ENCODE measurements at places on chromosomes 11 and 22.

DNA sequence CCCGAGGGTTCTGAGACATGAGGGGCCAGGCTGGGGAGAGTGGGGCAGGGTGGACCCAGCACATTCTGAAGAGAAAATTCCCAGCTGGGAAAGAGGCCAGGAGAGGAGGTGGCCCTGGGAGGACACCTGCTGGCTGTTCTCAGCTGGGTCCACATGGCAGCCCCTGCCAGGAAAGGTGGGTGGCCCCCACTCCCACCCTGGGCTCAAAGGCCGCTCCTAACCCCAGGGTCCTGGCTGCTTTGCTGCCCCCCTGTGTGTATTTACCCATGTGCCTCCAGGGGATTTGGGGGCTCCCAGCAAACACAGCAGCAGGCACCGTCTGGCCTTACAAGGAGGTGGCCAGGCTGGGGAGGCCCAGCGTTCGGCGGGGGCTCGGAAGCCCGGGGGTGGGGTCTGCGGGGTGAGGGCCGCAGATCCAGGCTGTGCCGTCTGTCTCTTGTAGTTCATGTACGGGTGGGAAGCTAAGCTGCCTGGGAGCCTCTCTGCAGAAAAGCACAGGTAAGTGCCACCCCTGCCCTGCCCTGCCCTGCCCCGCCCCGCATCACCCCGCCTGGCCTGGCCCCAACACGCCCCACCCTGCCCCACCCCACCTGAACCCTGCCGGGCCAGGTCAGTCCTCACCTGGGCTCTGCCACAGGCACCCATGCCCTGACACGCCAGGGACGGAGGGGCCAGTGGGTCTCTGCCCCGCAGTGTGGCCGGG is 10.6 kb downstream of the MUC5B start:
- peak; percentile 88 for DNase-seq

- peak; percentile 97 for DNase-seq
These were observed 4.3 kb upstream of the BAIAP2L2 start for GRCh38 chr22:38114484-38115398.

- DNase-seq = no peak
These were observed 26.7 kb downstream of the ASCC2 start for GRCh38 chr22:29811377-29811776.

- no peak for DNase-seq
These were observed 732 bp upstream of the SORL1 start for GRCh38 chr11:121451178-121451985.

DNA sequence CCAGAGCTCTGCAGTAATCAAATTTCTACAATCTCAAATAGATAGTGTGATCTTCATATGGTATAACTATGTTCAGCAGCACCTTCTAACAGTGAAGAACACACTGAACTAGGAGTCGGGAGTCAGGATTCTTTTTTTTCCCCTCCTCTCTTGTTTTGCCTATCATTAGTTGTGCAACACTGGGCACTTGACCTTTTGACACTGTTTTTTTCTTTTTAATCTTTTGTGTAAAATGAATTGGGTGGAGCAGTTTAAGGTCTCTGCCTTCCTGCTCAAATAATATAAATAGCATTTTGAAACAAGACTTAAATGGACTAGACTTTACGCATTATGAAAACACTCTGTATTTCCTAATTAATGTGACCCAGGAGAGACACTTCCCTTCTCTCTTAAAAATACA is 39.7 kb downstream of the CTSC start:
- DNase-seq = no peak

DNA sequence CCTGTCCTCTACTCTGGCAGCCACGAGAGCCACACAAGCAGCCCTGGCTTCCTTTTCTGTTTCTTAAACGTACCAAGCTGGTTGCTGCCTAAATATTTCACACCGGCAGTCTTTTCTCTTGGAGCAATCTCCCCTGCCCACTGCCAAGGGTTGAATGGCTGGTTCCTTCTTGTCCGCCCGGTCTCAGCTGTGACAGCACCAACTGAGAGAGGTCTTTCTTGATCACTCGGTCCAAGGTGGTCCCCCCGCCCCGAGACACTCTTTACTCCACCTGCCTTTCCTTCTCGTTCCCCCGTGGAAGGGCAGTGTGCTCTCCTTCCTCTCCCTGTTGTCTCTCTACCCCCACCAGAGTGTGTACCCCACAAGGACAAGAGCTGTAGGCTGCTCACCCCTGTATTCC is 33.7 kb upstream of the IGSF9B start:
- DNase-seq = no peak

- DNase-seq = no peak
These were observed 842 bp downstream of the HEPACAM start for GRCh38 chr11:124934862-124935547.

- DNase-seq = no peak
These were observed 6.4 kb upstream of the ME3 start for GRCh38 chr11:86678823-86679222.

- DNase-seq = no peak
These were observed 69.0 kb downstream of the EFCAB6 start for GRCh38 chr22:43743131-43743530.

- DNase-seq = no peak
These were observed 60.0 kb upstream of the NUP160 start for GRCh38 chr11:47908198-47908597.

GRCh38 chr22:36986242-36986821 is 32.9 kb downstream of the TST start:
- DNase-seq = no peak

DNA sequence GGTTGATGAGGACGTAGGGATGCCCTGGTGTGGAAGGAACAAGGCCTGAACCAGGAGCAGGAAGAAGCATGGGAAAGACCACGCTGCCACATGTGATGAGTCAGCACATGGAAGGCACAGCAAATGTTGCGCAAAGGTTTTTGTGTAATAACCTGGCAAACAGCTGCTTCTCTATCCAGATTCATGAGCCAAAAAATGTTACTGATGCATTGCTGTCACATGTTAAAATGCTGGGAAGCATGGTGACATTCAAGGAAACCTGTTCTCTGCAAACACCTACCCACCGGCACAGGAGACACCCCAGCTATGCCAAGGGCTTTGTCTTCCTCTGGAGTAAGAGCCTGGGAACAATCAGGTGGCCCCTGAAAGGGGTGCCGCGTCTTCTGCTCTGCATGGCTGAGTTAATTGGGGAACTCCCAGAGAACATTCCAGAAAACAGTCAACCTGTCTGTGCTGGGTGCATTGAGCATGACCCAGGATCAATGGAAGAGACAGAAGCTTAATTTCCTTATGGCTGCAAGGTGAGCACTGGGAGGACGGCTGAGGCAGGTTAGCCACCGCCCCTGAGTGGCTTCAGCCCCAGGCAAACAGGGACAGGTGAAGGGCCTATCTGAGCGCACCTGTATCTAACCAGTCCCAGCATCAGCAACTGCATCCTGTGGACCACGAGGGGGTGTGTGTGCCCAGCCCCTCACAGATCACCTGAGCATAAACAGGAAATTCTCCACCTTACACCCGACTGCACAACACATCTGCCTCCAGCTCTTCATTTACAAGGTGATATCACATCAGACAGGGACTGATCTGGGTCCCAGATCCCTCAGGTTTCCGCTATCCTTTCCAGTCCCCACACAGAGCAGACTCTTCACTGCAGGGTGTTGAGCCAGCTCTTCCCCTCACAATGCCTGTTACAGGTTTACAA is 108.4 kb downstream of the GGTLC2 start:
- DNase-seq = no peak

DNA sequence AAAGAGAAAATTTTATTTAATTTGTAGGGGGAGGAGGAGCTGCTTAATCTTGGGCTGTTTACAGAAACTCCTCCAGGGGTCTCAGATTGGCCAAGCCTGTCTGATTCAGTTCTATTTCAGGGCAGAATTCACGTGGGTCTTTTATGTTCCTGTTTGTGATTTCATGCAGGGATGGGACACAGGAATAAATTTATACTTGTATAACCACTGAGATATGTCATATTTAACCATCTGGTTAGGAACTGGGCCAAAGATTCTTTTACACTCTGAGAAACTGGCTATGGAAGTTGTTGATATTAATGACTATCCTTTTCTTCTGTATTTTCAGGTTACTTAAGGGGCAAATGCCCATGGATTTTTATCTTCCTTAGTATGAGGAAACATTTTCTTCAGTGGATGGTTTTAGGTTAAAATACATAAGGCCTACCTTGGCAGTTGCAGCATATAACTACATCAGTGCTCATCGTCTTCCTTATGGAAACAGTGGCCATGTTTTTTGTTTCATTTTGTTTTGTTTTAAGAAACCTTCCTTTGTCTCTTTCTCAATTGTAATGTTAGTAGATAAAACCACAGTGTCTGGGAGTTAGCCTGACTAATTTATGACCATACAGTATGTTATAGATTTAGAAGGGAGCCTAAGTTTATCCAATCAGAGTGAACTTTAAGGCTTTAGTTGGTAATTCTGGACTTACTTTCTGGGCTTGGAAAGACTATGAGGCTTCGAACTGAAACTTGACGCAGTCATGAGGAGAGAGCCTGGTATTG is 132.4 kb upstream of the ANO3 start:
- no peak for DNase-seq

GRCh38 chr11:67211656-67212436 is 54.4 kb upstream of the GRK2 start:
- DNase-seq = no peak

GRCh38 chr11:118791111-118791960 is at the start of gene DDX6:
Gene DDX6 (minus strand): TSS chr11:118791164. CDS start chr11:118786251, 4,913 bp downstream.
- peak; percentile 82 for DNase-seq

GRCh38 chr11:2701230-2701629 is 1.4 kb upstream of the KCNQ1OT1 start:
- DNase-seq = no peak

DNA sequence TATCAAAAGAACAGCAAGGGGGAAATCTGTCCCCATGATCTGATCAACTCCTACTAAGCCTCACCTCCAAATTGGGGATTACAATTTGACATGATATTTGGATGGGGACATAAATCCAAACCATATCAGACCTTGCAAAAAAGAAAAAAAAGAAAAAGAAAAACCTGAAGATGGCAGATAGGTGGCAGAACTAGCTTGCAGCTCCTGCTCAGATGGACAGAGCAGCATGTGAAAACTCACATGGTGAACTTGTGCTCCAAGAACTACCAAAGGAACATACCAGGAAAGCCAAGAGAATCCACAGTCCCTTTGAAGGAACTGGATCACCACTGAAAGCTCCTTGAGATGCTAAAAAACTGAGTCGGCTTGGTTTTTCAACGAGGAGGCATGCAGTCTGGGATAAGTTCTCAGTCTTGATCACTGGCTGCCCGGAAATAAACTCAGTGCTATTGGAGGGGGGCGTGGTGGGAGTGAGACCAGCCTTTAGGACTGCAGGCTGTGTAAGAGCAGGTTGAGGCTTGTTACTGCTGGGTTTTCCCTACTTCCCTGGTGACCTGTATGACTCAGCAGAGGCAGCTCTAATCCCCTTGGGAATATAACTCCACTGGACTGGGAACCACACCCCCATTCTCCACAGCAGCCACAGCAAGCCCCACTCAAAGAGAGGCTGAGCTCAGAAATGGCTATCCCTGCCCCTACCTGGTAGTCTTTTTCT is 358.3 kb upstream of the ARHGAP42 start:
- DNase-seq = no peak

- no peak for DNase-seq
These were observed 63.3 kb downstream of the ADAMTS15 start for GRCh38 chr11:130511765-130512164.

GRCh38 chr11:46857666-46858065 is 11.6 kb upstream of the CKAP5 start:
- DNase-seq = no peak

DNA sequence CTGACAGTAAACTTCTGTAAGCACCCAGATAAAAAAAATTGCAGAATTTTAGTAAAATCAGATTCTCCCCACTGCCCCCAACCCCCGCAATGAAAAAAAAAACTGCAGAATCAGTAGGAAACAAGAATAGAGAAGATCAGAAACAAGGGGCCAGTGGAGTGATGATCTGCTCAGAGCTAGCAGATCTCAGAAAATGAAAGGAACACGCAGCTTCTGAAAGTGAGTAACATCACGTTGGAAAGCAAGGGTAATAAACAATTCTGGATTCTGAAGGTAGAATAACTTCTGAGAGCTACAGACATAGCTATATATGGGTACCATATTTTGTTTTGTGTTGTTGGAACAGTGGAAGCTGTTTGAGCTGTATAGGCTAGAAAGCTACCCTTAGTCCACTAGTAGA is 23.2 kb downstream of the ACAT1 start:
- no peak for DNase-seq

DNA sequence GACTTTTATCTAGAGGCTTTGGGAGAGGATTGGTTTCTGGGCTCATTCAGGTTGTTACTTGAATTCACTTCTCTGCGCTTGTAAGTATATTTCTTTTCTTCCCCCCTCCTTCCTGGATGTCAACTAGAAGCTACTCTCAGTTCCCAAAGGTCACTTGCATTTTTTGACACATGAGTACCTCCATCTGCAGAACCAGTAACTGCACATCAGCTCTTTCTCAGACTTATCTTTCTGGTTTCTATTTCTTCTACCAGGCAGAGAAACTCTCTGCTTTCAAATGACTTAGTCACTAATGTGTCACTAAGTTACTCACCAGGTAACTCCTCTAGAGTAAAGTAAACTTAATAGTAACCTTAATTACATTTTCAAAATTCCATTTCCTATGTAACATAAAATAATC is 773.0 kb upstream of the LUZP2 start:
- no peak for DNase-seq

GRCh38 chr11:122383186-122383585 is 267.2 kb upstream of the BLID start:
- no peak for DNase-seq

DNA sequence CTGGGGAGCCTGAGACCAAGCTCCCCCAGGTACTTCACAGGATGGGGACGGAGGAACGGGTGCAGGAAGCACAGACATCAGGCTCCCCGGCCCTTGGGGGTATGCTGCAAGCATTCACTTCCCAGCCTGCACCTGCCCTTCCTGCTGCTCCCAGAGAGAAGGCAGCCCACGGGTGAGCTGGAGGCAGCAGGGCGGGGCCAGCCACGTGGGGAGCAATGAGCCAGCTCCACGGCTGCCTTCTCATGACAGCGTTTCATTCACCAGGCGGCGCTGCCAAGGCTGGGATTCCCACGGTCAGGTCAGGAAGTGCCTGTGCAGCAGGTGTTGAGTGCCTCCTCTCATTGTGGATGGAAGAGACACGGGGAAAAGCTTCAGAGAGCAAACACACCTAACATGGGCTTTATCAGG is 14.5 kb upstream of the PHLDA2 start:
- no peak for DNase-seq

Data from 8988T (cell line).